PC-3 (cell line): ENCODE measurements at places on chromosomes 5 and 9. TPM values are rescaled to one million over a fixed set of nuclear protein-coding genes. Genes with fewer than 3 reads are reported as not detected.

- H3K27me3 ChIP-seq = no peaks in the 10 kb centered on the region
- H3K36me3 ChIP-seq = no peaks in the 10 kb centered on the region
- H3K27ac ChIP-seq = no peak overlapping the region
- no peaks in the 10 kb centered on the region for H3K4me1 ChIP-seq
These were observed 432.1 kb upstream of the RGMB start for GRCh38 chr5:98341038-98342032.

DNA sequence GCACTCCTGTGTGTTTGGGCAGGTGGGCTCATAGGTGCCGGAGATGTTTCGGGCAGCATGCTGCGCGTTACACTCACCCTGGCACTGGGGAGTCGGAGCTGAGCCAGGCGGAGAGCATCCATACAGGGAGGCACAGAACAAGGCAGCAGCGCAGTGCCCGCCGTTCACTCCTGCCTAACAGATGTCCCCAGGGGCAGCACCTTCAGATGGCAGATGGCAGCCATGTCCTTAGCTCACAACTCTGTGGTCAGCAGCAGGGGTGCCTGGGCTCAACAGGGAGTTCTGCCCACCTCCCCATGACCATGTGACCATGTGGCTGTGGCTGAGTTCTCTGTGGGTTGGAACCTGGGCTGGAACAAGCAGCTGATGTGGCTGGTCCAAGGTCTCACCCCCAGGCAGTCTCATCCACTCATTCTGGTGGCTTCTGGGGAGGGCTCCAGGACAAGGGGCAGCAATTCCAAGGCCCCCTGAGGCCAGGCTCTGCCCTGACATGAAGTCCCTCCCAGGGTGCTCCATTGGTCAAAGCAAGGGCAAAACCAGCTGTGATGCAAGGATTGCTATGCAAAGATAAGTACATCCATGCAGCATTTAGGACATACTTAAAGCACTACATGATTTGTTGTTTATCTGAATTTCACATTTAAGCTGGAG is 64.2 kb downstream of the MRPL36 start:
- H3K36me3 ChIP-seq = no peaks in the 10 kb centered on the region
- DNase-seq = no peak
- H3K4me1 ChIP-seq = no peaks in the 10 kb centered on the region
- peaks cover 55% of the 10 kb centered on the region for H3K27me3 ChIP-seq
- no peak overlapping the region for H3K27ac ChIP-seq

DNA sequence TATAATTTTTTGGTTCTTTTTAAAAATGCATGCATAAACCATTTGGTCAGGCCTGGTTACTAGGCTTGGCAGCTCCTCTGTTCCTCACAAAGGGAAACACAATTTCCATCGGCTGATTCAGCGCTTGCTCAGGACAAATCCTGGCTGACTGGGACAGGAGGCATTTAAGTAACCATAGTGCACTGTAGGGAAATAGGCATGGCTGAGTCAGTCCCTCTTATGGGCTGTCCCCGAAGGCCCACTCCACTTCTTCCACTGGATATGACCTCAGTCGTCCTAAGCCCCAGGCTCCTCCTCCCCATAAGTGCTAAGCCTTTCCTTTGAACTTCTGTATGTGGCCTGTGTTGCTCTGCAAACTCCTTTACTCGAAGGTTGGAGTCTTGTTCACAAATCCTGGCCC is 71.2 kb upstream of the GLIS3 start:
- H3K4me1 ChIP-seq = peaks cover 18% of the 10 kb centered on the region; the same call in 1 of the 2 replicates
- H3K36me3 ChIP-seq = no peaks in the 10 kb centered on the region
- DNase-seq = peak; percentile 87
- no peaks in the 10 kb centered on the region for H3K27me3 ChIP-seq

- H3K27me3 ChIP-seq = no peaks in the 10 kb centered on the region
- peaks cover 7% of the 10 kb centered on the region; the same call in 1 of the 2 replicates for H3K4me1 ChIP-seq
- H3K4me3 ChIP-seq = no peak overlapping the region
These were observed 40.4 kb upstream of the HSPB3 start for GRCh38 chr5:54415147-54415546.

GRCh38 chr5:168978015-168978414 is 322.9 kb downstream of the SLIT3 start:
- no peaks in the 10 kb centered on the region for H3K36me3 ChIP-seq
- DNase-seq = peak; percentile 62
- no peak overlapping the region for H3K27ac ChIP-seq
- H3K4me1 ChIP-seq = 0 out of 2 replicates have a peak, but pooled peaks cover 7% of the 10 kb centered on the region
- H3K4me3 ChIP-seq = no peak overlapping the region

The B4GALT7 gene
- total RNA-seq = 33.8 and 41.6 TPM in 2 replicates

The ALDH7A1 gene
- 45.8 and 45.9 TPM in 2 replicates for total RNA-seq

GRCh38 chr5:59038798-59039295 is 456.0 kb downstream of the RAB3C start:
- H3K36me3 ChIP-seq = no peaks in the 10 kb centered on the region
- peak overlapping the region; percentile 66 for H3K4me3 ChIP-seq
- DNase-seq = no peak
- H3K27ac ChIP-seq = no peak overlapping the region
- H3K4me1 ChIP-seq = peaks cover 54% of the 10 kb centered on the region
- no peaks in the 10 kb centered on the region for H3K27me3 ChIP-seq

DNA sequence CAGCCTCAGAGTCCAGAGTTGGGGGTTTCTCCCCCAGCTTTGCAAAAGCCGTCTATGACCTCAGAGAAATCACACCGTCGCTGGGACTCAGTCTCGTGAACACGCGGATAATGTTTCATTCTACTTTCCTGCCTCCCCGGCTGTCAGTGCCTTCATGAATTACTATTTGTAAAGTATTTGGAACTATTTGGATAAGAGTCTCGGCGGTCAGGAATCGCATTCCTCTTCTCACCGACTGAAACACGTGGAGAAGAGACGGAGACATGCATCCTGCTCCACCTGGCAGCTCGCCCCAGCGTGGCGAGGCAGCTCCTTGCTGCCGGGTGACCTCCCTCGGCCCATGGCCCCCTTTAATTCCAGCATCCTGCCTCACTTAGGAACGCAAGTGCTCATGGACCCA is 23.9 kb downstream of the IRX2 start:
- no peaks in the 10 kb centered on the region for H3K4me1 ChIP-seq
- no peak overlapping the region for H3K27ac ChIP-seq
- H3K36me3 ChIP-seq = no peaks in the 10 kb centered on the region
- H3K27me3 ChIP-seq = peaks cover 91% of the 10 kb centered on the region

The C9orf153 gene
- total RNA-seq = 1.9 TPM in 1 of 2 replicates, not detected in the other

The RANBP17 gene
- total RNA-seq = 6.0 and 19.3 TPM in 2 replicates

DNA sequence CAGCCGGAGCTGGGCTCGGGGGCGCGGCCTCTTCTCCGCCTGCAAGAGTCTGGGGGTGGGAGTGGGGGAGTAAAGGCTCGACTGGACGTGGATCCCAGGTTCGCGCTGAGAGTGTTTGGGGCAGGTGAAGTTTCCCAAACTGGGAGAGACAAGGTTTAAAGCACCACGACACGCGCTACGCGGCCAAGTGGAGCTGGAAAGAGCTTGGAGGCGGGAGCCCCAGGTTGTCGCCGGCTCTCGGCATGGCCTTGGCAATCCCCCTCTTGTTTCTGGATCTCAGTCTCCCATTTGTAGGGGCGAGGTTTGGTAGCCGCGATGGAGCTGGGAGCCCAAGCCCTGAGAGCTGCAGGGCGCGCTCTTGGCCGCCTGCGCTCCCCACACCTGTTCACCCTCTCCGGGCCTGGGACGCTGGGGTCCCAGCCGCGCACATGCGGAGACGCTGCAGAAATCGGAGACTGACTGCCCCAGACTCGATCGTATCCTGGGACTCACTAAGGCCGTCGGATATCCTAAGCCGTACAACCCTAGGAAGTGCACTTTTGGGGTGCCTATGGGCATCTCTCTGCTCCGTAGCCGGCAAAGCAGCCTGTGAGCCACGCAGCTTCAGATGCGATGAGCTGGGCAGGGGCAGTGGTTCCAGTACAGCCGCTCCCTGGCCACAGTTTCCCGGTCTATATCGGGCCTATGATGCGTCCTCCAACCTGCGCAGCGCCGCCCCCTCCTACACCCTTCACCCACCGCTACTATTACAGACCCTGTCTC is 937 bp downstream of the TMOD1 start:
- H3K36me3 ChIP-seq = no peaks in the 10 kb centered on the region
- no peaks in the 10 kb centered on the region for H3K4me1 ChIP-seq
- no peak for DNase-seq
- H3K27ac ChIP-seq = no peak overlapping the region
